Lung microvascular endothelial cell (primary cell): ENCODE measurements at places on chromosomes 16 and 17. TPM values are rescaled to one million over a fixed set of nuclear protein-coding genes. Genes with fewer than 3 reads are reported as not detected.

The SAP30BP gene
- 36.8 and 43.7 TPM in 2 replicates for total RNA-seq

The CCL17 gene
- not detected in 2 replicates for total RNA-seq

The G6PC1 gene
- not detected in 2 replicates for total RNA-seq

The RNF222 gene
- under 0.01 TPM in 1 of 2 replicates, not detected in the other for total RNA-seq
